RKO (cell line): ENCODE measurements at places on chromosomes 6 and 20.

DNA sequence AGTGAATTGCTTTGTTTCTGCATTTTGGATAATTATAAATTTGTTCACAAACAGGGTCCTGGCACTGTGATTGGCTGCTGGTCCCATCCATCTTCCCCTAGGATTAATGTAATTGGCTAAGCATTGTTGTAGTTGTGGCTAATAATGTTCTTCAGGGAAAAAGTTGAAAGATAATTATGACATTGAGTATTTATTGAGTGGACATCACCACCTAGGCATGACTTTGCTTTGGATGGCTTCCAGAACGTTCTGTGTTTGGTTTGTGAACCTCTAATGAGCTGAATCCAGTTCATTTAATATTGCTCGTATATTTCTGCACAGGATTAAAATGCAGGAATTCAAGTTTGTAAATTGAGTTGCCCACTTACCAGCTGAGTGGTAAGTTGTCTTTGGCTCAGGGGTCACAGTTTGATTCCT is 55.1 kb downstream of the ARID1B start:
- no peak for DNase-seq

DNA sequence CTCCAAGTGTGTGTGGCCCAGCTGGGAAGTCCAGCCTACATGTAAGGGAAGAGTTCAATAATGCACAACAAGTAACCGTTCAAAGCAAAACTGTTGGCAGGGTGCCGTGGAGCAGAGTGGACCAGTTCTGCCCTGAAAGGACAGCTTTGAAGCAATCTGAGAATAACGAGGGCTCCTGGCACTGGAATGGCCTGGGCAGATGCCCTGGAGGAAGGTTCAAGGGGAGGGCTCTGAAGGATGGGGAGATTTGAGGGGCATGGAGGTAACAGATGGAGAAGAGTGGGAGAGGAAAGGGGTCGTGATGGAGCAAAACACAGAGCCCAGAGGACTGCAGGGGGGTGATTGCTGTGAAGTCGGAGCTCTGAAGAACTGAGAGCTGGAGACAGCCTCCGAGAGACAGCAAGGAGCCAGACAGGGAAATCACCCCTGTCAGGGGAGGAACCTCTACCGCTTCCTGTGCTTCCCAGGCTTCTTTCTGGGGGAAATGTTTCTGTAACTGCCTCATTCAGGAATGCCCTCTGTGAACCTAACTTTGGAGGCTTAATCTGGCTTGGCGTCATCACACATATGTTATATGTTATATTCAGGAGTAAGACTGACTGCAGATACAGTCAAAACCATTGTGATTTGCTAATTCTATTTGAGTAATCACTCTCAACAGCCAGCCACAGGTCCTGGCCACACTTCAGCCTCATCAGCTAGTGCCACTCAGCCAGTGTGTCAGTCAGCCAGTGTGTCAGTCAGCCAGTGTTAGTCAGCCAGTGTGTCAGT is 41.2 kb downstream of the ZC3H12D start:
- DNase-seq, result peak; percentile 19

DNA sequence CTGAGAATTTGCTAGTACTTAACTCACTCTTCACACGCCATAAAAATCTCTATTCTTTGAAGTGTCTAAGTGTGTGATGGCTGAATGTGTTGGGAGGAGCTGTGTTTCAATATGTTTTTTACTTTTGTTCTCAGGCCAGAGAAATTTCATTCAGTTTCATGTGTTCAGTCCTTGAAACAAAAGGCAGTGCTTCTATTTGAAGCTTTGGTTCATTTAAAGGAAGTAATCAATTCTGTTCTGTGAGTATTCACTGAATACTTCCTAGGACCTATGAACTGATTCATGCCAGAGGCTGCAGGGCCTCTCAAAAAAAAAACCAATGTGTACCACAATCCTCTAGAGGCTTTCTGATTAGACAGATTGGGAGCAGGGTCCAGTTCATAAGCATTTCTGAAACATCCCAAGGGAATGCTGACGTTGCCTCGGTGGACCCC is 12.4 kb upstream of the F13A1 start:
- DNase-seq, result no peak

- no peak for DNase-seq
These were observed 358.1 kb downstream of the RNGTT start for GRCh38 chr6:88605271-88605670.

- DNase-seq, result no peak
These were observed 75.4 kb upstream of the ZNF217 start for GRCh38 chr20:53668992-53669391.

GRCh38 chr6:134111062-134111677 is 58.7 kb upstream of the SLC2A12 start:
- peak; percentile 74 for DNase-seq

- DNase-seq, result no peak
These were observed 243.3 kb downstream of the PRL start for GRCh38 chr6:22053391-22053997.

- DNase-seq, result no peak
These were observed 185.2 kb upstream of the EXOC2 start for GRCh38 chr6:878179-878578.

GRCh38 chr6:127938701-127939100 is 37.8 kb upstream of the THEMIS start:
- DNase-seq, result peak; percentile 77

DNA sequence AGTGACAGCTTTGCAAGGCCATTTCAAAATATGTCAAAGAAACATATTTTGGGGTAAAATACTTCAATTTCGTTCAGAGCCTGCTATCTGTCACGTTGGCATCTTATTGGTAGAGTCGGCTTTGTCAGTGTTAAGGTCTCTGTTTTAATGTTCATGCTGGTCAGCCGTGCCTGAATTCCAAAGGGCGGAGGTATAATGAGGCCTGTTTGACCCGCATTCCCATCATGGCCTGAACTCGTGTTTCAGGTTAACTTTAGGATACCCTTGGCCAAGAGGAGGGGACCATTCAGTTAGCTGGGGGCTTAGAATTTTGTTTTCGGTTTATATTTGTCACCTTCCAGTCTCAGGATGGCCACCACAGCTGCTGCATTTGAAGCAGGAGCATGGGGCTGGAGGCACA is 236.4 kb downstream of the NFATC2 start:
- no peak for DNase-seq

DNA sequence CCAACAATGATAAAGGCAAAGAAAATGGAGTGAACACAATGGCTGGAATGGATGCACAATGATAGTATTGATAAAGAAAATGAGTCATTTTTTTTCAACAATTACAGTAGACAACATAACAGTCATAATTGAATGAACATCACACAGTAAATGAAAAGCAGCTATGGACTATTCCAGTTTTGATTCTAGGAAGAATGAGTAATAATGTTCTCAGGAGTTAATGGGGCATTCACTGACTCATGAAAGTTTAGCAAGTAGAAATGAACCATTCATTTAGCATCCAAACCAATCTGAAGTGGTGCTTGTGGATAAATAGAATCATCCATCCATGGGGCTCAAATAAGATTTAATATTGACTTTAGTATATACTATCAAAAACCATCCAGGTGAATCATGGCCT is 1029.5 kb upstream of the GJE1 start:
- DNase-seq, result peak; percentile 66

GRCh38 chr6:125198398-125198937 is 44.9 kb downstream of the TPD52L1 start:
- DNase-seq, result no peak

GRCh38 chr6:156437121-156437879 is 339.9 kb upstream of the ARID1B start:
- no peak for DNase-seq

DNA sequence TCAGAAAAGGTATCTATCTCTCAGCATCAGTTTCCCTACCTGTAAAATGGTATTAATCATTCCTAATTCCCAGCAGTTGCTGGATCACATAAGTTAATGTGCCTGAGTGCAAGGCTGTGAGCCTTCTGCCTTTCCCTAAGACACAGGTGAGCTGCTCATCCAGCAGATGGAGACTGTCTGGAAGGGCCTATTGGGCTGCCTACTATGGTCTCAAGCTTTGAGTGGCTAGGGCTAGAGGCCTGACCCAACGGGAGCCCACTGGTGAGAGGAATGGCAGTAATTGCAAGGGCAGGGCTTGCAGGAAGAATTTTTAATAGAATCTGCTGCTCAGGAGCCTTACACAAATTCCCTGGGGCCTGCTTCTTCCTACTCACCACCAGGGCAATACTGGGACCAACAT is 4.3 kb downstream of the KHDC1 start:
- no peak for DNase-seq

GRCh38 chr6:84033523-84034451 is at the start of gene MRAP2:
MRAP2 (plus strand) TSS chr6:84033772; CDS start chr6:84055319, 21,547 bp downstream.
- DNase-seq, result peak; percentile 45

DNA sequence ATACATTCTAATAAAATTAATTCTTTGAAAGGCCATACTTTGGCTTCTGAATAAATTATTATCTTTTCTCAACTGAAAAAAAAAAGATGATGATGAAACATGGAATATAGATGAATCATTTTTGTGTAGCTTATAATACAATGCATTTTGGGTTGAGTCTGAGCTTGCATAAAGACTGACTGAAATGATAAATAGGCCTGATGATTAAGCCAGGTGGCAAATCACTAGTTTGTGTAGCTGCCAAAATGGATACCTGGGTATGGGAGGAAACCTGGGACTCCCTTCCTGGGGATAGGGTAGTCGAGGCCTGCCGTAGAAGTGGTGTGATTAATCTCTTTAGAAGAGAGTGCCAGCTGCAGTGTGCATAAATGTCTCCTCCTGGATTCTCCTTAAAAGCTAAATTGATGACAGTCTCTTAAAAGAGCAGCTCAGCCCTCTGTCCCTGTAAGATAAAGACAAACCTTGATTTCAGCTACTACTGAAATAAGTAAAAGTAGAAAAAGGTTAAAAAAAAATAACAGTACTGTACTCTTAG is 275.1 kb downstream of the GRIK2 start:
- no peak for DNase-seq

DNA sequence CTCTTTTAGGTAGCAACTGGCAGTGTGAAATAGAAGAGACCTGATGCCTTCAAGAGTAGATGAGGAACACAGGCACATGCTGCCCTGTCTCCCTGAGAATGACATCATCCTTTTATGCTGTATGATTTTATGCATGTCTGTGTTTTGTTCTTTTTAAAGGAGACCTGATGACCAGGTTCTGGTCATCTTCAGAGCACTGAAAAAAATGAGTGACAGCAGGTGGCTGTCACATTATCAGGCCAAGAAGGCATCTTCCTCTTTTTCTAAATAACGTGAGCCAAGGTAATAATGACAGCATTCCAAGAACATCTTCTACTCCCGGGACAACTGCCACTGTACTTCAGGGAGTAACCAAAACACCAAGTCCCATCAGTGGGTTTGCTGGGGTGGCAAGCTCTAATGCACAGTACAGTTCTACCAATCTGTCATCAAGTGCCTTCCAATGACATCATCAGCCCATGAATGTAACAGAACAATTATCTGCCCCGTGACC is 28.9 kb downstream of the CNKSR3 start:
- DNase-seq, result no peak

- no peak for DNase-seq
These were observed 100.8 kb upstream of the CITED2 start for GRCh38 chr6:139475241-139475640.

GRCh38 chr6:13674533-13675190 is 37.0 kb downstream of the RANBP9 start:
- no peak for DNase-seq

DNA sequence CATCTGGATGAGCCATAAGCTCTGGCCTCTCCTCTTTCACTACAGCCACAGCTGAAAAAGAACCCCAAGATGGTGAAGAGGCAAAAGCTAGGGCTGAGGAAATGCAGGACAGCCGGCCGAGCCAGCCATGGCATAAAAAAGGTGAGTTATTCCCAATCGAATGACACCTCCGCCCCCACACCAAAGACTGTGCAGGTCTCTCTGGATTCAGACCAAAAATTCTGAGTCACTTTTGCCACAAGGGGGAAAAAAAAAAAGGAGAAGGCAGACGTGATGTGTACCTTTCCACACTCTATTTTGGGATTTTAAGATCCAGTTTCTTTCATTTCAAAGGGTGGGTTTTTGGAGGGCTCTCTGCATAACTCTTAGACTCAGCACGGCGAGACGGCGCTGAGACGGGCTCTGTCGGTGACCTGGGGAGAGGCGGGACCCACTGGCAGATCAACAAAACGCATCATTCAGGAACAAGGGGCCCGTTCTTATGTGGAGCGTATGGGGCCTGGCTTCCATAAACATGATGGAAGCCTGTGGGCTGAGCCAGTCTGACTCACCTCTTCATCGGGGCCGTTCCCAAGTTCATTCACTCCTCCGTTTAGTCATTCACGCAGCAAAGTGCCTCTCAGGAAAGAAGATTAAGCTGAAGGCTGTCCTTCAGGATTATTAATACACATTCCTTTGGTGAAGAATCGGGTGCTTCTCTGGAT is 54.8 kb downstream of the NFATC2 start:
- DNase-seq, result peak; percentile 93

GRCh38 chr6:157386454-157386853 is 5.5 kb downstream of the ZDHHC14 start:
- DNase-seq, result no peak

DNA sequence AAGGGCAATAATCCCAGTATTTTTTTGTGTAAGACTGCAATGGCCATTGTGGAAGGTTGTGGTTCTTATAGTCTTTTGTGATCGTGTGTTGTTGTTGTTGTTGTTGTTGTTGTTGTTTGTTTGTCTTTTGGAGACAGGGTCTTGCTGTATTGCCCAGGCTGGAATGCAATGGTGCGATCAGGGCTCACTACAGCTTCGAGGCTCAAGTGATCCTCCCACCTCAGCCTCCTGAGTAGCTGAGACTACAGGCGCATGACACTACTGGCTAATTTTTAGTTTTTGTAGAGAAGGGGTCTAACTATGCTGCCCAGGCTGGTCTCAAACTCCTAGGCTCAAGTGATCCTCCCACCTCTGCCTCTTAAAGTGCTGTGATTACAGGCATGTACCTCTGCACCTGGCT is 3.5 kb upstream of the GSTA4 start:
- DNase-seq, result no peak

GRCh38 chr6:160088069-160088783 is 33.4 kb upstream of the SLC22A1 start:
- peak; percentile 77 for DNase-seq

DNA sequence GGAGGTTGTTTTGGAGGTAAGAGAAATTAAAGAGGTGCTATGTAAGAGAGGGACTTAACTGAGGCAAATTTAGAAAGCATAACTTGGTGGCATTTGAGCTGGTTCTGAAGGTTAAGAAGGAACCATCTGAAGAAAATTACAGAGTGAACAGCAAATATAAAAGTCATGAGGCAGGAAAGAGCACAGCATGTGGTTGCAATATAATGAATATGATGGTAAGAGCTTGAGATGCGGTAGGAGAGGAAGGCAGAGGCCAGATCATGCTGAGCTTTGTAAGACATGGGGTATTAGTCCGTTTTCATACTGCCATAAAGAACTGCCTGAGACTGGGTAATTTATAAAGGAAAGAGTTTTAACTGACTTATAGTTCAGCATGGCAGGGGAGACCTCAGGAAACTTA is 279.1 kb downstream of the UTRN start:
- DNase-seq, result no peak

GRCh38 chr6:15205321-15205720 is 40.5 kb upstream of the JARID2 start:
- DNase-seq, result no peak
